ENCODE measurements at places on chromosomes 2 and 18.

- DNase-seq = no peak
These were observed 4.1 kb downstream of the TCF23 start for GRCh38 chr2:27152796-27153464.

DNA sequence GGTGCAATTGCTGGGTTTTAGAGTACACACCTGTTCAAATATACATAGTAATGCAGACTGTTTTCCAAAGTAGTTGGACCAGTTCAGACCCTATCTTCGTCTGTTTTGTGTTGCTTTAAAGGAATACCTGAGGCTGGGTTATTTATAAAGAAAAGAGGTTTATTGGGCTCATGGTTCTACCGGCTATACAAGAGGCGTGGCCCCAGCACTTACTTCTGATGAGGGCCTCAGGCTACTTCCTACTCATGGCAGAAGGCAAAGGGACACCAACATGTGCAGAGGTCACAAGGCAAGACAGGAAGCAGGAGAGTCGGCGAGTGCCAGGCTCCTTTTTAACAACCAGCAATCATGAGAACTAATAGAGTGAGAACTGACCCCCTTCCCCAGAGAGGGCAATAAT, 21.9 kb upstream of the EMILIN2 start:
- no peak for DNase-seq

DNA sequence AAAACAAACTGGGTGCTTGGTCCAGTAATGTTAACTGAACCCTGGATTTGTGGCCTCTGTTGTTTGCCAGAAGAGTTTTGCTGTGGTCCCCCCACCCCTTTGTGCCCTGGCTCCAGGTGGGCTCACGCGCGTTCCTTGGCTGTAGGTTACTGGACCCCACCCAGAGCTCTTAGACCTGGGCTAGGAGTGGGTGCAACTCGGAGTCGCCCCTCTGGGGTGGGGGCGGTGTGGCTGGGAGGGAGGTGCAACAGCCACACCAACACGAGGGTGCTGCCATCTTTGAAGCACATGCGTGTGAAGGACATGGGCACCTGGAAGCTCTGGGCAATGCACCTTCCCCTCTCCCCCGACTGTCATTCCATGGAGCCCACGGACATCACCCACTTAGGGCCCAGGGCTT, 92.7 kb downstream of the USP40 start:
- DNase-seq = no peak

- no peak for DNase-seq
These were observed 10.5 kb downstream of the CTLA4 start for GRCh38 chr2:203878063-203878462.

DNA sequence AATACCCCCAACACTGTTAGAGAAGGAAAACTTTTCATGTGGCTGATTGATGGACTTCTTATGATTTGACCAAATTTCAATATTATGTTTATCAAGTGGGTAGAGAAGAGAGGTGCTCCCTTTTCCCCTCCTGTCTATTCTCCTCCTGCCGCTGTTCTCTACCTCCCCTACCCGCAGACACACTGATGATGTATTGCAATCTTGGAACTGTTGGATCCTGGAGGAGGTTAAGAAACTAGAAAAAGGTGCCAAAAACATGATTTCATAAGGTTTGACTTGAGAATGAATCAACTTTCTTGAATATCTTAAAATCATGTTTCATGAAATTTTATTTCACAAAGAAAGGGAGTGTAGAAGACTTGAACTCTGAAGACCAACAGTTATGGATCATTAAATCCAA, 125.8 kb downstream of the MEIS1 start:
- DNase-seq = no peak

DNA sequence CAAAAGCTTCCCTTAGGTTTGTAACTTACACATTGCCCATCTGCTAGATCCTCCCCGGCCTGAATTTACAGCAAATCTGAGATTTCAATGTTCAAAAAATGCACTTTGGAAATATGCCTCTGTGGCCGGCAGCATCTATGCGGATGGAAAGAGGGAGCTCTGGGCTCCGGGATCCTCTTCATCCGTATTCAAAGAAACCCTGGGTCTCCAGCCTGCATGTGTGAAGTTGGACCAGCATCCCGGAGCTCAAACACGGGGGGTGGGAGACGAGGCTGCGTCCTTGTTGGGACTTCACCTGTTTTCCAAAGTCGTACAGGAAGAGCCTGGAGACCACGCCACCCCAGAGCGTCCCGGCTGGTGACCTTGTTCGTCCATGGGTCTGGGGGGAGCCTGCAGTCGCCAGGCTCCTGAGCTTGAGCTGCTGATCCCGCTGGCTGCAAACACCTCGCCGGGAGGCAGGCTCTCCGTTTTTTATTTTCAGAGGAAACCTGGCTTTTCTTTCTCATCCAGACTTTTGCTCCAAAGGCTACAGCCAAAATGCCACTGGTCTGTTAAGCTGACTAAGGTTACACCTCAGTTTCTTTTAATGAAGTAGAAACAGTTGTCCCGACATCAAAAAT, 77.4 kb downstream of the PTGR3 start:
- no peak for DNase-seq
